K562 (cell line): ENCODE measurements at places on chromosomes 16 and 17.

- DNase-seq = no peak
Observed at GRCh38 chr17:49572806-49573420, 2.8 kb upstream of the NXPH3 start.

DNA sequence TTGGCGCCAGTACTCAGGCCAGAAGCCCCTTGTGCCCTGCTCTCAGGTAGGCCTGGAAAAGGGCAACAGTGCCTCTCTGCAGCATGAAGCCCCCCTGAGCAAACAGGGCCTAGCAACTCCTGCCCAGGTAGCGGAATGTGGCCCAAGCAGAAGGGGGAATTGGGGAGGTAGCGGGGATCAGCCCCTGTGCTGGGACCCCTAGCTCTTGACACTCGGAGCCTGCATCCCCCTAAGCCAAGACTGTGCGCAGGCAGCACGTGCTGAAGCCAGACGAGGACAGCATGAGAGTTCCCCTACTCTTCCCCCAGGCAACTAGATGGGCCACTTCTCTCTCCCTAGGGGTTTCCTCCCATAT, 823 bp upstream of the CD2BP2 start:
- DNase-seq = no peak

GRCh38 chr16:89420204-89420603, 70.2 kb downstream of the ANKRD11 start:
- no peak for DNase-seq

DNA sequence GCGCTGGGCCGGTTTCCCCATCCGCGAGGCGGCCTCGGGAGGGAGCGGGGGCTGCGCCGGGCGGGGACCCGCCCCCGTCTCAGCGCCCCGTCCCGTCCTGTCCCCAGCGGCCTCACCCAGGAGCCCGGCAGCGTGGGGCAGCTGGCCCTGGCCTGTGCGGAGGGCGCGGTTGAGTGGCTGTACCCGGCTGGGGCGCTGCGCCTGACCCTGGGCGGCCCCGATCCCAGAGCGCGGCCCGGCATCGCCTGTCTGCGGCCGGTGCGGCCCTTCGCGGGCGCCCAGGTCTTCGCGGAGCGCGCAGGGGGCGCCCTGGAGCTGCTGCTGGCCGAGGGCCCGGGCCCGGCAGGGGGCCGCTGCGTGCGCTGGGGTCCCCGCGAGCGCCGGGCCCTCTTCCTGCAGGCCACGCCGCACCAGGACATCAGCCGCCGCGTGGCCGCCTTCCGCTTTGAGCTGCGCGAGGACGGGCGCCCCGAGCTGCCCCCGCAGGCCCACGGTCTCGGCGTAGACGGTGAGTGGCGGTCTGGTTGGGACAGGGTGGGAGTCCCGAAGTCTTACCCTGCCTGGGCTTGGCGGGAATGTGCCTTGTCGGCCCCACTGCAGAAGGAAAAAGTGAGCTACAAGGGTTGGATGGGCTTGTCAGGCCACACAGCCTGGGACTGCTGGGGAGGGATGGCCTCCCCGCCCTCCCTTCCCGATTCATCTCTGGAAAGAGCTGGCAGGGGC, 720 bp downstream of the METRN start:
- peak; percentile 70 for DNase-seq

DNA sequence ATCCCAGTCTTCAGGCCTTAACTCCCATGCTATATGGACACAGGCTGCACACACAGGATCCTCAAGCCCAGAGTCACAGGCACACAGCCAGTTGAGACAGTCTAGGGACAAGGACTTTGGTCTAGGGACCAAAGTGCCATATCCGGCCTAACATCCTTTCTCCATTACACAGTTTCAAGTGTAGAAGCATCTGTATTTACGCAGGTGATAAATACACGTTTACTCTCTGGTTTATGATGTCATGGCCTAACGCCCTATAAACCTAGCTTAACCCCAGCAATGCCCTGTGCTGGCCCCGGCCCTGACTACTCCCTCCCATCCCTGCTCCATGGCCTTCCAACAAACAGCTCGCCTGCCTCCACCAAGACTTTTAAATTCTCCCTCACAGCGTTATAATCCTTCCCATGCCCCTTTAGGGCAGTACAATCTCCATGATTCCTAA, 17.1 kb downstream of the CUEDC1 start:
- DNase-seq = no peak

GRCh38 chr17:7862692-7863437, 5.1 kb downstream of the CYB5D1 start:
- peak; percentile 37 for DNase-seq

GRCh38 chr16:27824786-27825185, 238.7 kb downstream of the GSG1L start:
- DNase-seq = no peak

GRCh38 chr17:31391496-31391949, at the start of gene RAB11FIP4:
Gene RAB11FIP4, plus strand, starts transcription at chr17:31391675. Its CDS starts 178 bp downstream, at chr17:31391853.
- DNase-seq = peak; percentile 45

- DNase-seq = no peak
Observed at GRCh38 chr17:77497578-77497934, 356.8 kb downstream of the SEC14L1 start.

GRCh38 chr16:83972256-83973008, 4.4 kb downstream of the NECAB2 start:
- DNase-seq = no peak

DNA sequence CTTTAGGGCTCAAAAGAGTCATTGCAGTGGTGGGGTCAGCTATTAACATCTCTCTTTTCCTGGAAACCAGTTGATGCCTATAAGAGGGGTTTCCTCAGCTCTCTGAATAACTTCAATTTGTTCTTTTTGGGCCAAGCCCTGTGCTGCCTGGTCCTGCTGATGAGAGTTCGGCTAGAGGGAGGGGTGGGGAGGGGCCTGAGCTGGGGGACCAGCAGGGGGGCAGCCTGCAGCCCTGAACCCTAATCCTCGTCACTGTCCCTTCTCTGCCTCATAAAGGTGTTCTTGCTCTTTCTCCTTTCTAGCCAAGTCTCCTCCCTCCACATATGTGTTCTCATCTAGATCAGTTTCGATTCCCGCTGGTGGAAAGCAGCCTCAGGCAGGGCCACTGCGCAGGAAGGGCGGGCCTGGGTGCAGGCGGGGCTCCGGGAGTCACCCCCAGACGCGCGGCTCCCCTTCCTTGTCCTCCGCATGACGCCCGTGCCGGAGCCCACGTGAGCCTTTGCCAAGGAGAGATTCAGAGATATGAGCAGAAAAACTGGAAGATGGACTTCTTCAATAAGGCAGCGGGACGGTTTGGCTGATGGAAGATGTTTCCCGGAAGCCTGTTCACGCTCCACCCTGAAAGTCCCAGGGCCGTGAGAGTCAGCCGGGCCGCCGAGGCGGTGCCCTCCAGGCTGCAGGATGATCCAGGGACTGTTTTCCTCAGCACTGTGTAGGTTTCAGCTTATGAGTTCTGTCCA, 15.0 kb upstream of the RHOT1 start:
- DNase-seq = peak; percentile 73

GRCh38 chr16:64168371-64168770, 953.5 kb downstream of the CDH11 start:
- no peak for DNase-seq

GRCh38 chr16:814974-815373, 14.4 kb upstream of the GNG13 start:
- no peak for DNase-seq

- DNase-seq = no peak
Observed at GRCh38 chr17:14753383-14753782, 452.5 kb downstream of the HS3ST3B1 start.

- no peak for DNase-seq
Observed at GRCh38 chr17:49987681-49988441, 7.2 kb downstream of the DLX3 start.

DNA sequence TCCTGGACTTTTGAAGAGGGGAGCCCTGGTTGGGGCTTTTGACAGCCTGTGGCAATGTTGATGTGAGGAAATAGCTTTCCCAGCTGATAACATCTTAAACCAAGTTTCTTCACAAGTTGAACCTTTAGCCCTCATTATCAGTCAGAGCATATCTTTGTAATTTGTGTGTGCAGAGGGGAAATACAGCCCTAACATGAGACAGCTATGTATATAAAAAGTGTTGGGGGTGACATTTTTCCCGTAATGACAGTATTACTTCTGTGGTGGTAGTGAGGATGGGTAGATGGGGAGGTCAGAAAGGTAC, 221.1 kb downstream of the FTO start:
- no peak for DNase-seq

DNA sequence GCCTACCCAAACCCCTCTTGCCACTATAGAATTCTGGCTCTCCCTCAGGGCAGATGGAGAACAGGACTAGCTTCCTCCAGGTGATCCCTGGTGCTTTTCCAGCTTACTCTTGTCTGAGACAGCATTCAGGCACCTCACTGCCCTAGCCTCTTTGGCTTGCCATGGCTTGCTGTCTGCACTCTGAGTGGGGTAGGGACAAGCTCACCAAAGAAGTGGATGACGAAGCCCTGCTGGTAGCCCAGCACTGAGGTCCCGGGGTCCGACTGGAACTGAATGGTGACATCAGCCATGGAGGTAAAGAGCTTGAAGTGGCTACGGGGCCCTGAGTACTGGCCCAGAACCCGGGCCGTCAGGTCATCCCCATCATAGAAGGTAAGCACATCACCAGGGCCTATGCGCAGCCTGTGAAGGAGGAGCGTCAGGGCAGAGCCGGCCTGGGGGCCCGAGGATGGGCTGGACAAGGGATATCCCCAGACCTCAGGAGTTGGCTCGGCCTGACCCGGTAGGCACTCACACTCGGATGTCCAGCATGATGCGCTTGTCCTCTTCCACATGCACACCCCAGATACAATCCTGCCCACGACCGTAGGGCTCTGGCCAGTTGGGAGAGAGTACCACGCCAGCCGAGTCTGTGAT, 7.6 kb upstream of the PHF12 start:
- DNase-seq = no peak

DNA sequence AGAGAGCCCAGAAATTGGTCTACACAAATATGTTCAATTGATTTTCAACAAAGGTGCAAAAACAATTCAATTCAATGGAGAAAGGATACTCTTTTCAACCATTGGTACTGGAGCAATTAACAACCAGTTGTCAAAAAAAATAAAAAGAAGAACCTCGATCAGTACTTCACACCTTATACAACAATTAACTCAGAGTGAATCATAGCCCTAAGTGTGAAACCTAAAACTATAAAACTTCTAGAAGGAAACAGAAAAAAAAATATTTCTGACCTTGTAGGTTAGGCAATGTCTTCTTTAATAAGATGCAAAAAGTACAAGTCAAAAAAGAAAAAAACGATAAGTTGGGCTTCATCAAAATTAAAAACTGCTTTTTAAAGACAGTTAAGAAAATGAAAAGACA, 56.1 kb upstream of the CHMP6 start:
- DNase-seq = no peak

DNA sequence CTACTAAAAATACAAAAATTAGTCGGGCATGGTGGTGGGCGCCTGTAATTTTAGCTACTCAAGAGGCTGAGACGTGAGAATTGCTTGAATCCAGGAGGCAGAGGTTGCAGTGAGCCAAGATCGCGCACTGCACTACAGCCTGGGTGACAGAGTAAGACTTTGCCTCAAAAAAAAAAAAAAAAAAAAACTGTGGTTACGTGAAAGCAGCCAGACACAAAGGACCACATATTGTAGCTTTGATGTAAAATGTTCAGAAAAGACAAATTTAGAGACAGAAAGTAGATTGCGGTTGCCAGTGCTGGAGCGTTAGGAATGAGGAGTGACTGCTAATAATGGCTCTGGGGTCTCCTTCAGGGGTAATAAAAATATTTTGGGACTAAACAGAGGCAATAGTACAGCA, 4.0 kb upstream of the MEAK7 start:
- DNase-seq = no peak

- no peak for DNase-seq
Observed at GRCh38 chr17:80531400-80531799, 13.2 kb upstream of the RPTOR start.

- DNase-seq = no peak
Observed at GRCh38 chr17:39485555-39485954, 24.3 kb downstream of the CDK12 start.

- DNase-seq = no peak
Observed at GRCh38 chr17:27049104-27049784, 244.7 kb upstream of the WSB1 start.

- no peak for DNase-seq
Observed at GRCh38 chr17:862582-862981, 80.4 kb downstream of the MRM3 start.

GRCh38 chr17:17811381-17812210, 25.2 kb downstream of the SREBF1 start:
- DNase-seq = peak; percentile 31

DNA sequence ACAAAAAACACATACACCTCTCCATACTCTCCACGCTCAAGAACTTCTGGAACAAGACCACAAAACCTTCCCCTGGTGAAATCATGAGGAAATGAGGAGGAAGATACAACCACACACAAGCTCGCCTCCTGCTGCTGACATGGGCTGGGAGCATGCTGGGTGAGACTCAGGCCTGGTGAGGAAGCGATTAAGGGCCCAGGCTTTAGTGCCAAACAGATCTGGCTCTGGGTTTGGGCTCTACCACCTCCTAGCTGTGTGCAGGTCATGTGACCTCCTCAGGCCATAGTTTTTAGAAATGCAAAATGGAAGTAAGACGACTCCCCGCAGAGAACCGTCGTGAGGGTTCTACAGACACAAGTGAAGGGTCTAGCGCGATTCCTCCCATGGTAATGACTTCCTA, 41.3 kb downstream of the VAC14 start:
- no peak for DNase-seq

DNA sequence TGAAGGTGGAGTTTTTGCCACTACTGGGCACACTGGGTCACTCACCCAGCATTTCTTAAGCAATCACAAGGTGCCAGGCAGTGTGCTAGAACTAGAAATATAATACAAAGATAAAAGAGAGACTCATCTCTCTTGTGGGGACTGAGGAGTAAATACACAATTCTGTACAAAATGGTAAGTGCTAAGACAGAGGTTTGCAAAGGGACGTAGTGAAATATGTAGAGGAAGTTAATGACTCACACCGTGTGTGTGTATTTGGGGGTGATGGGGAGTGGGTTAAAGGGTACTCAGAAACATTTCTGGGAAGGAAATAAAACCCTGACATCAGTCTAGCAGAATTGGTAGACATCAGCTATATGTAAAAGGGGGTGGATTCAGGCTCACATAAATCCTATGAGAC, 389.3 kb downstream of the CA10 start:
- DNase-seq = no peak

- DNase-seq = peak; percentile 77
Observed at GRCh38 chr17:7296189-7296861, 1.9 kb upstream of the YBX2 start.

GRCh38 chr17:75847614-75848522, 3.7 kb upstream of the UNC13D start:
- DNase-seq = no peak

DNA sequence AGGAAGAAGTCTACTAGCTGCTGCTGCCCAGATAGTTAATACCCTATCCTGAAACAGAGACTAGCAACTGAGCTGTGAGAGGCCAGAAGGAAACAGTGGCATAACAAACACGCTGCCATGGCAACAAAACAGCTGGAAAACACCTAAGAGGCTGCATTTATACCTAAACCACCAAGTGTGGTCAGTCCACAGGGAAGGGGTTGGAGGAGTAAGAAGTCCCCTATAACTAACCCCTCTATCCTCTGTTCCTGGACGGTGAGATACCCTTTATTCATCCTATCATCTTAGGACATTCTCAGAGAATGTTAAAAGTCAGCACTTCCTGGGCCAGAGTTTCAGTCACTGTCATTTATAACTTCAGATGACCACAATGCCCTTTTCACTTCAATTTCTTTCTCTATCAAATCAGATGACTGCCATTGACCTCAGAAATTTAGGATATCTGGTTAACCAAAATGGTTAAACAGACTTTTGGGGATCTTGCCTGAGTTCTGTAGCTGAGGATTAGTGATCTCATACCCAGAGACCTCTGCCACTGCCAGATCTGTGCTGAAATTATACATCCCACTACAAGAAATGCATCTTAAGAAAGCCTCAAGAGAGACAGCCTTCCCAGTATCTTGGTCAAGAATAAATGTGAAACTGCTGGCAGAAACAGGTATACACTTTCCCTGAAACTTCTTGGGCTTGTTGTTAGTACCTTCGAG, 36.2 kb downstream of the STH start:
- DNase-seq = no peak
